ENCODE measurements at places on chromosomes 5 and 9.

DNA sequence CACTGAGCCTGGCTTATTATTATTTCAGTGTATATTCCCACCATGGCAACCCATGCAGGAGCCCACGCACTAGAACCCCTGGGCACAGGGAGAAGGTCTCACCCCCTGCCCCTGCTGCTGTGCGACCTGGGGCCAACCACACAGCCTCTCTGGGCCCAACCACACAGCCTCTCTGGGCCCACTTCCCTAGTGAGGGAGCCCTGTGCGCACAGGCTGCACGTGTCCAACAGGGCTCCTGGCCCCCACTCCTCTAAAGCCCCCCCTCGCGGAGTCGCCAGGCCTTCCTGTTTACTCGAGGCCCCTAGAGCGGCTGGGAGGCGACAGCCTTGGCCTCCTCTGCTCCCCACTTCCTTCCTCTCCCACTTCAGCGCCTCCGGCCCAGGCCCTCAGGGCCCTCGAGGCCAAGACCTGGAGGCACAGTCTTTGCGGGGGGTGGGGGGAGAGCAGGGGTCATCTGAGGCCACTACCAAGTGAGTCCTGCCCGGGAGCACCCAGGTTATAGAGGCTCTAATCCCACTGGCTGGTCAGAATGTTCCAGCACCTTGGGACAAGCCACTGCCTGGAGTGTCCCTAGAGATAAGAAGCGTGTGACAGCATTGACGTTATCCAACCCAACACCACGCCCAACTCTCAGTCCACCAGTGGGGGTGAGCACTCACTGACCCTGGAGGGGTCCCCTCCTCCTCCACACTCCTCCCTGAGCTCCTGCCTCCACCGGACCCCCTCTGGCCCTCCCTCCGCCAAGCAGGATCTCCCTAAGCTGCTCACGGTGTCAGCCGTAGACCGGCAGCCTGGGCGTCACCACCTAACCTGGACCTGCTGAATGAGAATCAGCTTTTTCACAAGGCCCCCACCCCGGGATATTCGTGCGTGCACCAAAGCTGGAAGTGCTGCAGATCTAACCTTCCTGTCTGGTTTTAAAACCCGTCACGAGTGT is 7.9 kb upstream of the ENG start:
- no peak overlapping the region for H3K4me3 ChIP-seq
- DNase-seq: no peak
- no peaks in the 10 kb centered on the region for H3K4me1 ChIP-seq
- no peaks in the 10 kb centered on the region for H3K27me3 ChIP-seq

DNA sequence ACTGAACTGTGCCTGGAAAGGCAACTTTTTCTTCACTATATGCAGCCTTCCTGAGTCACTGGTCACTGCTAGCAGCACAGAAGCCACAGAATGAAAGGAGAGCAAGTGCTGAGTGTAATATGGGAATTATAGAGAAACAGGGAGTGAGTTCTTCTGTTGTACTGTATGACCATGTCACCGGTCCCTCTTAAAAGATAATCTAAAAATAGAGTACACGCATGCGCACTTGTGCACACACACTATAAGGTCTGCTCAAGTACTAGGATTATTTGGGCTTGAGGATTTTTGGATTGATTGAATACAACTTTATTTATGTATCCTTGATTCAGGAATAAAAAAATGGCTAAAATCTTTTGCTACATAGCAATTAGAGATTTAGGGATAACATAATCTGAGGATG is 571.9 kb downstream of the PDE4D start:
- H3K27ac ChIP-seq: no peak overlapping the region
- H3K27me3 ChIP-seq: no peaks in the 10 kb centered on the region
- no peaks in the 10 kb centered on the region for H3K36me3 ChIP-seq
- no peak for DNase-seq

- H3K27me3 ChIP-seq: no peaks in the 10 kb centered on the region
- H3K27ac ChIP-seq: no peak overlapping the region
- no peak for DNase-seq
- peaks cover 2% of the 10 kb centered on the region for H3K4me1 ChIP-seq
- H3K36me3 ChIP-seq: no peaks in the 10 kb centered on the region
Measured at GRCh38 chr5:132770476-132771159, 6.4 kb downstream of the SEPTIN8 start.

GRCh38 chr5:40386289-40386688 is 293.4 kb upstream of the PTGER4 start:
- H3K27me3 ChIP-seq: no peaks in the 10 kb centered on the region
- H3K36me3 ChIP-seq: no peaks in the 10 kb centered on the region
- H3K27ac ChIP-seq: no peak overlapping the region
- DNase-seq: no peak

- DNase-seq: peak; percentile 44
- H3K27me3 ChIP-seq: no peaks in the 10 kb centered on the region
- H3K4me3 ChIP-seq: no peak overlapping the region
- peaks cover 6% of the 10 kb centered on the region for H3K4me1 ChIP-seq
Measured at GRCh38 chr9:116494815-116495634, 192.1 kb upstream of the TRIM32 start.

- H3K27ac ChIP-seq: no peak overlapping the region
- peak; percentile 42 for DNase-seq
- no peaks in the 10 kb centered on the region for H3K27me3 ChIP-seq
- H3K4me3 ChIP-seq: no peak overlapping the region
- H3K4me1 ChIP-seq: no peaks in the 10 kb centered on the region
Measured at GRCh38 chr5:111461255-111461671, 51.1 kb downstream of the STARD4 start.

DNA sequence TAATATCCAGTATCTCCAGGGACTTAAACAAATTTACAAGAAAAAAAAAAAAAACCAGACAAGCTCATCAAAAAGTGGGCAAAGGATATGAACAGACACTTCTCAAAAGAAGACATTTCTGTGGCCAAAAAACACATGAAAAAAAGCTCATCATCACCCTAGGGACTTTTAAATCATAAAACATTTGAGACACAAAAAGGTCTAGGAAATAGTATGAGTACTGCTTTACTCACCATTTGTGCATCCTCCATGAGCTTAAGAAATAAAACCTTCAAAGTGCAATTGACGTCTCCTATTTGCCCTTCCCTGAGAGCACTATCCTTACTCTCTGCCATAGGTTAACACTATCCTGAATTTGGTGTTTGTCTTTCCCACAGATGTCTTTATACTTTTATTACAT is 193.7 kb upstream of the NREP start:
- DNase-seq: no peak
- no peak overlapping the region for H3K27ac ChIP-seq
- no peak overlapping the region for H3K4me3 ChIP-seq
- H3K27me3 ChIP-seq: no peaks in the 10 kb centered on the region
- H3K36me3 ChIP-seq: no peaks in the 10 kb centered on the region

DNA sequence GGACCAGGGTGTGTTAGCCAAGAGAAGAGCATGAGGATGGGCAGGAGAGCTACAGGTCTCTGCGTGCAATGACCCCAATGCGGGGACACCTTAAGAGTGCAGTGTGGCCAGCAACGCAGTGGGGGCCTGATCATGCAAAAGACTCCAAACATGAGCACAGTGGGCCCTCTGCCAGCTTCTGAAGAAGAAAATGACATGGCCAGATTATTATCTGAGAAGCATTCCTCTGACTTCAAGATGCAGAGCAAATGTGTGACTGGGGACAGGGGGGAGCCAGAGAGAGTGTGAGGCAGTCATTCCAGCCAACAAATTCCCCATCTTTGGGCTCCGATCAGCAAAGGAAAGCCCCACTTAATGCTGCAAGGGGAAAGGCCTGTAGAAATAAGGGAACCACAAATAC is 229.4 kb downstream of the CDK5RAP2 start:
- DNase-seq: no peak
- H3K4me1 ChIP-seq: no peaks in the 10 kb centered on the region
- H3K27ac ChIP-seq: no peak overlapping the region
- H3K27me3 ChIP-seq: no peaks in the 10 kb centered on the region
- H3K36me3 ChIP-seq: no peaks in the 10 kb centered on the region
- no peak overlapping the region for H3K4me3 ChIP-seq

GRCh38 chr5:163540696-163541095 is 35.3 kb downstream of the MAT2B start:
- H3K27me3 ChIP-seq: peaks cover 14% of the 10 kb centered on the region
- no peak for DNase-seq
- H3K27ac ChIP-seq: no peak overlapping the region
- no peaks in the 10 kb centered on the region for H3K4me1 ChIP-seq
- H3K36me3 ChIP-seq: no peaks in the 10 kb centered on the region
- no peak overlapping the region for H3K4me3 ChIP-seq

DNA sequence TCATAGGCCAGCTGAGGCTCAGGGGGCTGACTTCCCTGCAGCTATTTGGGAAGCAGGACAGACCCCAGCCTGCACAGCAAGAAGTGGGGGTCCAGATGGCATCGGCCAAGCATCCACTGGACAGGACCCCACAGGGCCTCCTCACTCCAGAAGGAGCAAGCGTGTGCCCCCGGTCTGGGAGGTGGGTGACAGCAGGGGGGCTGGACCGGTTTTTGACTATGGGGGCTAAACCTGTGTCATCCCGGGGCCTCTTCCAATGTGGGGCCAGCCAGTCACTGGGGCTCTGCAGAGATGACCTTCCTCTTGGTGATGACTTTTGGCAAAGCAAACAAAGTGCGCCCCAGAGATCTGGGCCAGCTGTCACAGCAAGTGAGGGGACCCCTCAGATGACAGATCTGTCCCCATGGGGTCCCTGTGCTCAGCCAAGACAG is 163.9 kb downstream of the OLFM1 start:
- no peak for DNase-seq
- no peaks in the 10 kb centered on the region for H3K36me3 ChIP-seq
- H3K4me3 ChIP-seq: no peak overlapping the region
- peaks cover 18% of the 10 kb centered on the region for H3K4me1 ChIP-seq
- H3K27ac ChIP-seq: no peak overlapping the region

DNA sequence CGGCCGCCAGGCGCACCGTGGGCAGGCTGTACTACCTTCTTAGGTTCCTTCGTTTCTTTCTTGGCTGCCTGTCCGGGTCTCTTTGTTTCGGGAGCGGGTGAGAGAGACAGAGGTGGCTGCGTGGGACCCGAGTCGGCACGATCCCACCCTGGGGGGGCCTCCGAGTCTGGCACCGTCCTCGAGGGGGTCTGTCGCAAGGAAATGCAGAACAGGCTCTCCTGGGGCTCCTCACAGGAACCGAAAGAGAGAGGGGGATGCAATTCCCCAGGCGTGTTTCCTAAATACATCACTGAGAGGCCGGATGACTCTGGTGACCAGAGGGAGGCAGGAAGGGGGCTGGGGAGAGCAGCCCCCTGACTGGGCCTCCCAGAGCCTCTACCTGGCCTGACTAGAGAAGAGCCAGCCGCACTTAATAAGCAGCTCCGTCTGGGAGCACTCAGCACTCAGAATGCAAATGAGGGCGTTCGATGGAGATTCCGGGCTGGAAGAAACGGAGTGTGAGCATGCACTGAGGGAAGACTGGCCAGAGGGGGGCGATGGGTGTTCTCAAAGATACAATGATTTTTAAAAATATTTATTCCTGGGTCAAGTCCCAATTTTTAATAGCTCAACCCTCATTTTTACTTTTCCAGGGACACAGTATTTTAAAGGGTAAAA is 11.7 kb upstream of the INPP5E start:
- DNase-seq: no peak
- H3K27ac ChIP-seq: no peak overlapping the region
- H3K36me3 ChIP-seq: peaks cover 71% of the 10 kb centered on the region
- no peaks in the 10 kb centered on the region for H3K27me3 ChIP-seq

GRCh38 chr5:138243794-138244193 is 30.6 kb downstream of the GFRA3 start:
- no peak overlapping the region for H3K27ac ChIP-seq
- DNase-seq: no peak
- peaks cover 8% of the 10 kb centered on the region for H3K4me1 ChIP-seq
- H3K4me3 ChIP-seq: no peak overlapping the region
- peaks cover 36% of the 10 kb centered on the region for H3K27me3 ChIP-seq
